Dermis microvascular lymphatic vessel endothelial cell (primary cell): ENCODE measurements at places on chromosomes 2 and 18.

- no peak for DNase-seq
Observed at GRCh38 chr18:58966005-58966677, 101.5 kb downstream of the ZNF532 start.

GRCh38 chr2:100257939-100258338 lies 64.4 kb downstream of the LONRF2 start:
- DNase-seq, result no peak

- no peak for DNase-seq
Observed at GRCh38 chr2:54666131-54666633, 57.3 kb upstream of the EML6 start.

DNA sequence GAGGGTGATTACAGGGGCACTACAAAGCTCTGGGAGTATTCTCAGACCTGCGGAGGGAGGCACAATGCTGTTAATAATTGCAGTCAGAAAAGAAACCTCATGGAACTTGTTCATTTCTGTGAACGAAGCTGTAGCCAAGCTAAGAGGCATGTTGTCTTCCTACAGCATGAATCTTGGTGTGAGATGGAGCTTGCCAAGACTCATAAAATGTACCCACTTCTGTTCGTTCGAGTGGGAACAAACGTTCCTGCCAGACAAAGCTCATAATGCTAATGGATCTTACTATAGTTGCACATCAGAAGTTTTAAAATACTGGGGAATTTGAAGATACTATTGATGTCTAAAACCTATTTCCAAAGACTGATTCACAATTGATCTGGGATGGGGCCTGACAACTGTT lies 489.1 kb downstream of the ZEB2 start:
- no peak for DNase-seq

GRCh38 chr18:56043641-56044061 lies 455.7 kb upstream of the TCF4 start:
- peak; percentile 43 for DNase-seq

DNA sequence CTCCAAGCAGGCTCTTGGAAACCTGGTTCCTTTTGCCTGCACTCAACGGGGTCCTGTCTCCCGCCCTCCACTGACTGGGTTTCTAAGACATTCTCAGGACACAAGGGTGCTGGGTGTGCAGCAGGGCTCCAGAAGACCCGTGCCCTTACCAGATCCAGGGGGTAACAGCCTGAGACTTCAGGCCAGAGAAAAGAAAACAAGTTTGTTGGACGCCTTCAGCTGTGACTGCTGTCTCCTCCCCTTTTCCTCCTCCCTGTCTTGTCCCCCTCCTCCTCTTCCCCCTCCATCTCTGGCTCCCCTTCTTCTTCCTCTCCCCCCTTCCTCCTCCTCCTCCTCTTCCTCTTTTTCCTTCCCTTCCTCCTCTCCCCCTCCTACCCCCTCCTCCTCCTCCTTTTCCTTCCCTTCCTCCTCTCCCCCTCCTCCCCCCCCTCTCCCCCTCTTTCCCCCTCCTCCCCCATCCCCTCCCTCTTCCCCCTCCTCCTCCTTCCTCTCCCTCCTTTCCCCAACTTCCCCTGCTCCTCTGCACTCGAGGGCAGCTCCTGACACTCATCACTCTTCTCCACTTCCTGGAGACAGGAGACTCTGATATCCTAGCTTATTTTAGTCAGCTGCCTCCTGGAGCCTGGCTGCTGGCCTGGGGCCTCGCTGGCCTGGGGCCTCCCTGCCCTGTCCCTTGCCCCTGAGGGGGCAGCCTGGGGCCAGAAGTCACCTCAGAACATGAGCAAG lies 12.4 kb downstream of the ADRA2B start:
- DNase-seq, result no peak

DNA sequence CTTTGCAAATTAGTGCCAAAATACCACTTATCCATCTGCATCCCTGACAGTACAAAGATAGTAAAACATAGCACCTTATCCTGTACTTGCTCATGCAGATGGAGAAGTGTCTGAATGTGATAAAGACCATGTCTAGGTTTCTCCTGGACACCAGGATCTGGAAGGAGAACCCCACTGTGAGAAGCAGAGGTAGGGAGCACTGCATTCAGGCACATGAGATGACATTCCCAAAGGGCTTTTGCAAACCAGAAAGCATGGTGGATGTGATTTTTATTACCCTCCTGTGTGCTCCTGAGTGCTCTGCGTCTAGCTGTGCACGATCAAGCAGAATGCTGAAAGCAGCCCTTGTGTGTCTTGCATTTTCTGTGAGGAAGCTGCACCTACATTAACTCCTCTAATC lies 857.6 kb upstream of the ID2 start:
- no peak for DNase-seq

- no peak for DNase-seq
Observed at GRCh38 chr2:161836664-161837063, 212.4 kb downstream of the SLC4A10 start.

- no peak for DNase-seq
Observed at GRCh38 chr2:19408592-19408991, 50.2 kb upstream of the OSR1 start.

DNA sequence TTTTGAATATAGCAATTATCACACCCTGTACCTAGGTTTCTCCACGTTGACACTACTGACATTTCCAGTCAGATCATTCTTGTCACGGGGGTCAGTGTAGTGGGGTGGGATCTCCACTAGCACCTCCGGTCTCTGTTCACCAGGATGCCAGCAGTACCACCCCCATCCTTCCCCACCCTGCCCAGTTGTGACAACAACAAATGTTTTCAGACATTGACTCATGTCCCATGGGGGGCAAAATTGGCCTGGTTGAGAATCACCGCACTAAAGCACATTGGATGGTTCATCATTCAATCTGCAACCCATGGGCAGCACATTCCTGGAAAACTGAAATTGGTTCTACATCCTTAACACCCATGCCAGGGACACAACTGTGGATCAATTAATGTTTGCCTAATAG lies 32.3 kb downstream of the FEZ2 start:
- no peak for DNase-seq

DNA sequence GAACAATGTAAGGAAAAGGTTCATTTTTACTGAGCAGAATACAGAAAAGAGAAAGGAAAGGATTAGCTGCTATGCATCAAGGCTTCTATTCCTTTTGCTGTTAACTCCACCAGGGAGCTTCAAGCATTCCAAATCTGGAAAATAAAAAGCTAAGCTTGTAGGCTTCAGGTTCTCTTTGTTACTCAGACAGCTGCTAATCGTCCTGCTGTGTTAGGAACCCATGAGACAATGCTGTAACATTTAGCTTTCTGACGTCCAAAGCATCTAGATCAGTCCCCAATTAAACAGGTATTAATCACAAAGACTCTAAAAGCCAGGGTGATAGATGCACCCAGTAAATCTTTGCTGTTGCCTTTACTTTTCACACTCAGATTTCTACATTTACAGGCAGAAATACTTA lies 103.8 kb downstream of the EPHA4 start:
- no peak for DNase-seq

- no peak for DNase-seq
Observed at GRCh38 chr2:64737547-64737946, 83.8 kb upstream of the SERTAD2 start.

- no peak for DNase-seq
Observed at GRCh38 chr2:2503864-2504418, 172.9 kb upstream of the MYT1L start.

- DNase-seq, result no peak
Observed at GRCh38 chr2:86074256-86074655, 31.4 kb downstream of the POLR1A start.

DNA sequence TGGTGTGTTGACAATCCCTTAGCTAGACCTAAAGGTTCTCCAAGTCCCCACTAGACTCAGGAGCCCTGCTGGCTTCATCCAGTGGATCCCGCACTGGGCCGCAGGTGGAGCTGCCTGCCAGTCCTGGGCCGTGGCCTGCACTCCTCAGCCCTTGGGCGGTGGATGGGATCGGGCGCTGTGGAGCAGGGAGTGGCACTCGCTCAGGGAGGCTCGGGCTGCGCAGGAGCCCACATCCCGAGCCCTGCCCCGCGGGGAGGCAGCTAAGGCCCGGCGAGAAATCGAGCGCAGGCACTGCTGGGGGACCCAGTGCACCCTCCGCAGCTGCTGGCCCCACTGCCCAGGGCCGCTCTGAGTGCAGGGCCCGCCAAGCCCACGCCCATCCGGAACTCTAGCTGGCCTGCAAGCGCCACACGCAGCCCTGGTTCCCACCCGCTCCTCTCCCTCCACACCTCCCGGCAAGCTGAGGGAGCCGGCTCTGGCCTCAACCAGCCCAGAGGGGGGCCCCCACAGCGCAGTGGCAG lies 20.8 kb upstream of the ROCK1 start:
- DNase-seq, result no peak

DNA sequence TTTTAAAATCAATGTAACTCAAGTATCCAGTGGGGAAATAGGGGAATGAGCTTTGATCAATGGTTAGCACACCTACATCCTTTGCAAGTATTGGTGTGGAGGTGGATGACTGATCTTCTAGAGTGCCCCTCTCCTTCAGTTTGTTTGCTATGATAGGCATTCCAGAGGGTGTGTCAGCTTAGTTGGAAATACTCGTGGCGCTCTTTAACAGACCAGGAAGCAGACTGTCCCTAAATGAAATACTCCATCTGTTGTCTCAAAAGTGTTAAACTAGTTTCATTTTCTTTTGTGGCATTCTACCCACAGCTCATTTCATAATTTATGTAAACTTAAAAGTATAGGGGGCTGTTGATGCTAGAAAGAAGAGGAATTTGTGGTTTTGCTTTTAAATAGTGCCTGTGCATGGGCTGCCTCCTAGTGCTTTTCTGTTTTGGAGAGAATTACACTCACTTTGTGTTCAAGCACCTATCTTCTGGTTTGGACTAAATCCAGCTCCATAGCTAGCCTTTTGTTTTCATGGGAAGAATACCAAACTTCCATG lies 66.2 kb downstream of the STAT1 start:
- DNase-seq, result peak; percentile 88

GRCh38 chr2:196742216-196742615 lies 57.3 kb downstream of the GTF3C3 start:
- no peak for DNase-seq

GRCh38 chr2:186733414-186733813 lies 39.6 kb downstream of the FAM171B start:
- DNase-seq, result no peak

- DNase-seq, result peak; percentile 70
Observed at GRCh38 chr2:216661639-216662375, 28.6 kb downstream of the IGFBP2 start.

DNA sequence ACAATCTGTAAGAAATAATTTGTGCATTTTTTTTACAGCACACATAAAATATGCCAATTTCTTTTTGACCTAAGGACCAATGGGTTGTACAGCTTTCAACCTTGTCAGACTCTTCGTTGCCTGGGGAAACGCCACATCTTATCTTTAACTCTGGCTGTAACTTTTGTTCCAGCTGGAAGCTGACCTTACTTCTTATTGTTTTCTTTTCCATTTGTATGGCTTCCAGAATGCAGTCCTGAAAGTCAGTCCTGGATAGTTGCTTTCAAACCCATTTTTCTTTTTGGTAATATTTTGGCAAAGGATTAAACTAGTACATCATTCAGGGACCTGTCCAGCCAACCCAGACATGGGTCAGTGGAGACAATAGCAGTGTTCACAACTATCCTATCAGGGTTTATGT lies 686.5 kb upstream of the CDH2 start:
- peak; percentile 43 for DNase-seq

DNA sequence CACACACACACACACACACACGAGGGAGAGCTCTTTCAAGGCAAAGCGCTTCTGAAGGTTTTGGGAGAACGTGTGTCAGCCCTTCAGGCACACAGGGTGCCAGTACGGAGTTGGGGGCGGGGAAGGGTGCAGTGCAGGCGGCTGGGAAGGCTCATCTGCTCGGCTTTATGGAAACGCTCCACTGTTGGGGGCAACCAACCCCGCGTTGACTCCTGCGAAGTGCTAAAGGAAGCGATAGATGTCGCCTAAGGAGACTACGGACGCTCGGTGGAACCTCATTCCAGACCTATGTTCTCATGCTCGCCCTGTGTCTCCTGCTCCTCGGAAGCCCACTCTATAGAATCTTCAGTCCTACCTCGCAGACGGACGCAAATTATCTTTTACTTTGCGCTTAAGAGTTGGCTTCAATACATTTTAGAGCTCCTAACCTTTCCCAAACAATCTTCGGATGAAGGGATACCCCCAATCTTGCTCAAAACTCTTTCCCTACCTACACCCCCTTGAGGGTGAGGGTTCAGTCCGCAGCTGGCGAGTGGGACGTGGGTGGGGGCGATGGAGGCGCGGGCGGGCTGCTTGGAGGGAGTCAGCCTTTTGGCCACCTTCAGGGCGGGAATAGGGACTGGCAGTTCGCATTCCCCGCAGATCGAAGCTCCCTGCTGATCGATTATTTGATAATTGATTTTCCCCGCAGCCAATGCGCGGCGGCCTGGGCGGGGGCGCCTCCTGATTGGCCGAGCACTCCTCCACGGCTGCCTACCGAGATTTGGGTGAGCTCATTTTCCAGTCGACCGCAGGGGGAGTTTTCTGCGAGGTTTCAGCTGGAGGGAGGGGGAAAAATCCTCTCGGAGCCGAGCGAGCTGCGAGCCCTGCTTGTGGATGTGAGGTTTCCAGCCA lies 1.9 kb upstream of the MEIS1 start:
- DNase-seq, result peak; percentile 87

GRCh38 chr2:96154506-96155380 lies 9.5 kb upstream of the DUSP2 start:
- DNase-seq, result no peak

DNA sequence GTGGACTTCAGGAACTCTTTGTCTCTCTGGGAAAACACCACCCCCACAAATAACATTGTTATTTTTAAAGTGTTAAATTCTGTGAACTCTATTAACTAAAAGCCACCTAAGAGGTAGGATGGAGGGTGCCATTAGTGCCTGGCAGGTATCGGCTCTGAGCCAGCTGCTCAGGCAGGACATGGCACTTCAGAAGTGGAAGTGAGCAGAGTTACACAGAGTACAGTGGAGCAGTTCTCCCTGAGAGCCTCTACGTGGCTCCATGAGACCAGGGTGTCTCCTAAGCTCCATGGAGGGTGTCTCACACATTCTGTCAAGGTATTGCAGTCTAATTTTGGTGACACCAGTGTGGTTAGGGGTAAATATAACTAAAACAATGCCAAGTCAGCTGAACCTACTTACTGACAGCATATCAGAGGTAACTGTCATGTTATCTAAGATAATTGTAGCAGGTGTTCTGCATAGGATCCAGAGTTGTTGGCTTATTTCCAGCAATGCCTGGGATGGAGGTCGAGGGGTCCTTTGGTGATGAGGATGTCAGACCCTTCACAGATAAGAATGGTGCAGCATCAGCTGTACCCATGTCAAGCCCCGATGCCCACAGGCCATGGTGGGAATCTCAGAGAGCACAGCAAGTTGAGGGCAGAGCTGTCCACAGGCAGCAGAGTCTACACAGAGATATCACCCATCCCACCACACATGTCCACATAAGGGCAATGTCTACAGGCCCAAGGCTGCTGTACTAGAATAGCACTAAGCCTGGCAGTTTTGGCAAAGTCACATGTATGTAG lies 8.6 kb upstream of the MALL start:
- no peak for DNase-seq

DNA sequence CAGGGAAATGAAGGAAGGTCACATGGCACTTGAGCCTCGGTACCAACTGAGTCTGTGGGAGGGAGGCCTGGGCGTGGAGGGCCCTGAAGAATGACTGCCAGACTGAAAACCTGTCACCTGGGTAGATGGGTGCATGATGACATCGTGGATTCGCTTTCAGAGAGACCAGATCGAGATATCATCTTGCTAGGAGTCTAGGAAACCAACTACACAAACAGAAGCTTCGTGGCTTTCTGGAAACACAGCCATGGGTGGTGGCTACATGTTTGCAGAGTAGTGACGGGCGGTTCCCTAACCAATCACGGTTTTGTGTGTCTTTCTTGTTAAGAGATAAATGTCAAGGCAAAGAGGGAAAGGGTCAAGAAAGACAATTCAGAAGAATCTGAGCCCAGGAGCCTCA lies 155.0 kb downstream of the EIPR1 start:
- no peak for DNase-seq
